ENCODE measurements at places on chromosomes 2 and 18.

DNA sequence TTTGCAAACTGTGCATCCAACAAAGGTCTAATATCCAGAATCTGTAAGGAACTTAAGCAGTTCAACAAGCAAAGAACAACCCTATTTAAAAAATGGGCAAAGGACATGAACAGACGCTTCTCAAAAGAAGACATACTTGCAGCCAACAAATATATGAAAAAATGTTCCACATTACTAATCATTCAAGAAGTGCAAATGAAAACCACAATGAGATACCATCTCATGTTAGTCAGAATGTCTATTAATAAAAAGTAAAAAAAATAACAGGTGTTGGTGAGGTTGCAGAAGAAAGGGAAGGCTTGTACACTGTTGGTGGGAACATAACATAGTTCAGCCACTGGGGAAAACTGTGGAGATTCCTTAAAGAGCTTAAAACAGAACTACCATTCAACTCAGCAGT lies 126.2 kb downstream of the NAT8 start:
- DNase-seq: no peak

DNA sequence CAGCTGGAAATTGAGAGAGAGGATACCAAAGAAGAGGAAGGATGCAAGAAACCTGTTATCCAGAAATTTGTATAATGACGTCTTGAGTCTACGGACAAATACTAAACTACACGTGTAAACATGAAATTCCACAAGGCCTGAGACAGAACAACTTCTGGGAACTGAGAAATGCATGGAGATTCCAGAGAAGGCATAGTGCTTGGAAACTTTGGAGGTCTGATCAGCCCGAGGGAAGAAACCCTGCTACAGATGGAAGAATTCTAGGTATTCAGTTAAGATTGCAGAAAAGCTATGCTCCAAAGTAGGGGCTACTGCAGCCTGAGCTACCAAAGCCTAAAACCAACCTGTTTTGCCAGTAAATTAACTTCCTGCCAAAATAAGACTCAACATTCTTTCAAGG lies 120.4 kb downstream of the PDCL3 start:
- no peak for DNase-seq

- no peak for DNase-seq
Observed at GRCh38 chr18:44796429-44797428, 116.0 kb downstream of the SETBP1 start.

- DNase-seq: no peak
Observed at GRCh38 chr2:235486729-235487128, 7.1 kb upstream of the AGAP1 start.

DNA sequence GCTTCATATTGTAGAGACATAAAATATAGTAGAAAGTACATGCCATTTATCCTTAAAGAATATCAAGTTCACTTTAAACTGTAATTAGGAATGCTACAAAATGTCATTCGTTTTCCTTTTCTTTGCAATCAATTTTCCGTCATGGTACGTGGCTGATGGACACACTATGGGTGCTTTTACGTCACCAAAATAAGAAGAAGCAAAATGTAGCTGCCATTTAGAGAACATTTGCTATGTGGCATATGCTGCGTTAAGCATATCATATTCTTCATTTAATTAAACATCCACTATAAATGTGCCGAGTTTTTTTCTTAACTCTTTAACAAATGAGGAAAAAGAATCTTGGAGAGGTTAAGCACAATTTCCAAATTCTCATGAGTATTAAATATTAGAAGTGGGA lies 1358.5 kb upstream of the NXPH2 start:
- DNase-seq: no peak

- no peak for DNase-seq
Observed at GRCh38 chr2:240223631-240224030, 83.2 kb upstream of the OTOS start.

DNA sequence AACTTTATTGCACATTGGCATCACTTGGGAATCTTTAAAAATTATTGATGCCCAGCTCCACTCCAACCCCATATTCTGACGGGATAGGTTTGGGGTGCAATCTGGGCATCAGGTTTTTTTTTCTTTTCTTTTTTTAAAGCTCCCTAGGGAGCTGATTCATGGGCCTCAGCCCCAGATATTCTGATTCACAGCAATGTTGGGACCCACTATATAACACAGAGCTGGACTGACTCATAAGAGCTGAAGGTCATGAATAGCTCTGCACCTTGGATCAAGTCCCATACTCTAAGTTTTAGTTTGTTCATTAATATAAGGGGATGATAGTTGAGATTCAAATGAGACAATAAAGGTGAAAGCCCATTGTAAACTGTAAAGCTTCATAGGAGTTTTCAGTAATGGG lies 191.1 kb upstream of the REV1 start:
- DNase-seq: no peak

DNA sequence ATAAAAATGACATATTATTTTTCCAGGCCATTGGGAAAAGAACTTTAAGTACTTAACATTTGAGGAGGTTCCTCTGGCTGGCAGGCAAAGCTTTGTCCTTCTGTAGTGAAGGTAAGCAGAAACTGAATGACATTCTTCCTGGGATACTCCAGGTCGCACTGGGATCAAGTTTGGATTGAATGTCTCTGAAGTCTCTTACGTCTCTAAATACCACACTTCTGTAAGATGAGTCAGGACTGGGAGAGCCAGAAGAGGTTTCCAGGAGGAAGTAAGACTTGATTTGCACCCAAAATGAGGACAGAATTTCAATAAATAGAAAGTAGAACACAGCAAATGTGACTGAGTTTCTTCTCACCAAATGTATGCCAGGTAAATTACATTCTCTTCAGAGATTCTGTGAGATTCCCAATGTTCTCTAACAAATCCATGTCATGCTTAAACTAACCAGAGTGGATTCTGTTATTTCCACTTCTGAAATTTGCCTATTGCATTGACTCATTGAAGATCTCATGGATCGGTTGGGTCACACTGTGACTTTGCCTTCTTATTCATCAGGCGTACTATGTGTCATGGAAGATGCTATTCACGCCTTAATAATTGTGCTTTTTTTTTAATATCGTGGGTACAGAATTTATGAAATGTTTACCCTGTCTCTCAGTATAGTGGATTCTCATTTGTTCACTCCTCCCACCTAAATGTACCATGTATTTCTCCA lies 25.5 kb upstream of the VIT start:
- DNase-seq: no peak

DNA sequence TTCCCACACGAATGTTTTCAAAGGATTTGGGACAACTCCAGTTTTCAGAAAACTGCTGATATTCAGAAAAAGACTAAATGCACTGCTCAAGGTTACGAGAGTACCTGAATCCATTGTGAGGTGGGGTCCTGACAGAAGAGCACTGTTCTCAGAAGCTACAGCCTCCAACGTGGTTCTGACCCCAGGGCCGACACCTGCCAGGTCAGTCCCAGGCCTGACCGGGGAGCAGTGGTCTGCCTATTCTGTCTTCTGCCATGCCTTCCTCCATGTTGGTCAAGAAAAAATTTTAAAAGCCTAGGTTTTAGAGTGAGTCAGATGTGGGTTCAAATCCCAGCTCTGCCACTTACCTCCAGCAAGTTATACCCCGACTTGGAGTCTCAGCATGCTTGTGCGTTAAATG lies 212.3 kb downstream of the BCL11A start:
- no peak for DNase-seq

DNA sequence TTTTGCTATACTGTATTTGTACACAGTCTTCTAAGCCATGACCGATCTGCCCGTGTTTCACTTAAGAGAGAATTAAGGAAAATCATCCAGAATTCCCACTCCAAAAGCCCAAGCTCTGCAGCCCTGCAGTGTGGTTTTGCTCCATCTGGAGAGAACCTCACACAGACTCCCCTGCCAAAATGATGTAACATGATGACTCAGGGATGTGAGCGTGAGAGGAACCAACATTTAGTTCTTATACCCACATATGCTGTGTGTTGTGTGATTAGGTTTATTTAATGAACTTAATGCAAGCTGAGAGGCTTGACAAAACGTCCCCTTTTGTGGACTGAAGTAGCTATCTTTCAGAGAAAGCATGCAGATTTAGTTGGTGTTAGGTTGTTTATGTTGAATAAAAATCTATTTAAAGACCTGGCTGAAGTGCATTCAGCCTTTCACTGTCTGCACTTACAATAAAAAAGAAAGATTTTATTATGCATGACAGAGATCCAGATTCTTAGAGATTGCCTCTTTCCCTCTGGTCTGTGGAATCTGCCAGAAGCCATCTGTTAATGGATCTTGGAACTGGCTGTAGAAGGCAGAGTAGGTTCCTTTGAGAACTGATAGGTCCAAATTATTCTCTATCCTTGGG lies 6.3 kb downstream of the RAB12 start:
- DNase-seq: no peak

DNA sequence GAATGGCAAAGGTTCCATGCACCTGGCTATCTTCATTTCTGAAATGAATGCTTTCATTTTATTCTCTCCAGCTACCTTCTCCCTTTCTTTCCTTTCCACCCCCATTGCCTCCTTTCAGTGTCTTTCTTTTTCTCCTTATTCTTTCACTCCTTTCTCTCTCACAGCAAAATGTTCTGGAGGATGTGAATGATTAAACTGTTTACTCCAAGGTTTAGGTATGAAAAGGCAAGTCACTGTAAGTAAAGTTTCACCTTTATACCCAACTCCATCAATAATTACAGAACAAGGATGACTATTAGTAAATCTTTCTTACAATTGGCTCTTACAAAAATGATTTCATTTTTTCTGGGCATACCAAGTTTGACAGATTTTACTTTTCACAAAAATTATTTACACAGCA lies 4.3 kb downstream of the PAX8 start:
- no peak for DNase-seq

- no peak for DNase-seq
Observed at GRCh38 chr2:73971722-73972121, 13.0 kb upstream of the TET3 start.

- DNase-seq: no peak
Observed at GRCh38 chr2:219019436-219019835, 21.9 kb downstream of the CFAP65 start.

DNA sequence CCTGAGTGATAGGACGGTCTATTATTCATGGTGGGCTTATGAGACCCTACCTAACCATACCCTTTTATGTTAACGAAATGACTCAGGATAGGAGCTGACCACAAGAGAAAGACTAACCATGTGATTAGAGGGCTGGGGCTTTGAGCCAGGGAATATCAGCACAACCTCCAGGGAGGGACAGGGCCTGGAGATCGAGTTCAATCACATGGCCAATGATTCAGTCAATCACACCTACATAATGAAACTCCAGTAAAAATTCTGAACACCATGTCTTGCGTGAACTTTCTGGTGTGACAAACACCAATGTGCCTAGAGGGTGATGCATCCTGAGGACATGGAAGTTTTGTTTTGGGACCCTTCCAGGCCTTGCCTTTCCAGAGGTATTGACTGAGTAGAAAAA lies 2.2 kb upstream of the TEX51 start:
- no peak for DNase-seq

GRCh38 chr18:10565835-10566234 lies 40.0 kb downstream of the NAPG start:
- no peak for DNase-seq
